ENCODE measurements at places on chromosomes 5 and 9.

DNA sequence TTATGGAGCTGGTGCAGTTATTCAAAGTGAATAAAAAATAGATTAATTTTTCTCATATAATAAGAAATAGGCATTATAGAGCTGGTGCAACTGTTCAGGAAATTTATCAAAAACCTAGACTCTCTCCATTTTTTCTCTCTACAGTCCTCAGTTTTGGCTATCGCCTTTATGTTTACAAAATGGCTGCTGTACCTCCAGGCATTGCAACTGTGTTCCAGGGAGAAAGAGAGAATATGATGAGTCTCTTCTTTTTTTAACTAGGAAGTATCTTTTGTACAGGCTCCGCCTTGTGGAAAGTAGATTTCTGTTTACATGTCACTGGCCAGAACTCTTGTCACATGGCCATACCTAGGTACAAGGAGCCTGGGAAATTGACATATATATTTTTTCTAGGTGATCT lies 3.1 kb upstream of the TGFBR1 start:
- no peak for DNase-seq

- no peak for DNase-seq
These were observed 156.1 kb upstream of the GHR start for GRCh38 chr5:42267091-42267490.

DNA sequence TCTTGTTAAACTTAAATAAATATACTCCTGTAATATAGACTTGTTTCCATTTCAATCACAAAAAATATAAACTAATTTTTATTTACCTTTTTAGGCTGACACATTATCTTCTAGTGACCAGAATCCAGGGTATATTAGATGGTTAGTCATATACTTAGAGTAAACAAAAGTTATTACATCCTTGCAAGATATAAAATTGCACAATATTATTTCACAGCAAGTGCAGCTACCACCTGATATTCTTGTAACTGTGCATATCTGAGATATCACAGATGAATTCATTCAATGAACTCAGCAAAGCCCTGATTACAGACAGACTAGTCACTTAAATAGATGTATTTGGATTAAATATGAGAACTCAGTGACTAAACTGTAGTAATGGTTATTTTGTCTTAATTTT lies 25.6 kb upstream of the ARRDC3 start:
- no peak for DNase-seq

DNA sequence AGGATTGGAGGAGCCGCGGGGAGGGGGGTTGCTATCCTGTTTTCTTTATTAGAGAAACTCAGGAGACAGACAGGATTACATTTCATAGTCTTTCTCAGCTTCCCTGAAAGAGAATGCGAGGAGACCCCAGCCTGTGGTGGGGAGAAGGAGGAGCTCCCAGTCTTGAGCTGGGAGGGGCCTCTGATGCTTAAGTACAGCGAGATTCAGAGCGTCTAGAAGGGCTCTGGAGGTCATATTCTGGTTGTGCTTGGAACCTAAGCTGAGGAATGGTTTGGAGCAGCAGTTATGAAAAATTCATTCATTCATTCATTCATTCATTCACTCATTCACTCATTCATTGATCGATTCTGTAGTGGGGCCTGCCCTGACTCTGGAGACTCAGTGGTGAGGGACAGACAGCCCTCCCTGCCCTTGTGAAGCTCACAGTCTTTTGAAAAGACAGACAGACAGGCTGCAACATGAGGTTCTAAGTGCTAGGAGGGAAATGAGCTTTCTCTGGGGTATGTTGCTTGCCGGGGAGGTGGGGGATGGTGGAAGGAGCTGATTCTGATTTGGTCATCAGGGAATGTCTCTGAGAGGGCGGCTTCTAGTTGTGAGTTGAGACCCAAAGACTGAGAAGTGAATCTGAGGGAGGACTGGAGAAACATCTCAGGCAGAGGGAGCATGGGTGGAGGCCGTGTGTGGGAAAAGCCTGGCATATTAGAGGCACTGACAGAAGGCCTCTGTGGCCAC lies 2.5 kb upstream of the SPRY4 start:
- DNase-seq, result no peak

GRCh38 chr9:96293498-96294158 lies 8.3 kb downstream of the HSD17B3 start:
- no peak for DNase-seq

GRCh38 chr5:90134381-90134780 lies 275.2 kb downstream of the CETN3 start:
- DNase-seq, result no peak

DNA sequence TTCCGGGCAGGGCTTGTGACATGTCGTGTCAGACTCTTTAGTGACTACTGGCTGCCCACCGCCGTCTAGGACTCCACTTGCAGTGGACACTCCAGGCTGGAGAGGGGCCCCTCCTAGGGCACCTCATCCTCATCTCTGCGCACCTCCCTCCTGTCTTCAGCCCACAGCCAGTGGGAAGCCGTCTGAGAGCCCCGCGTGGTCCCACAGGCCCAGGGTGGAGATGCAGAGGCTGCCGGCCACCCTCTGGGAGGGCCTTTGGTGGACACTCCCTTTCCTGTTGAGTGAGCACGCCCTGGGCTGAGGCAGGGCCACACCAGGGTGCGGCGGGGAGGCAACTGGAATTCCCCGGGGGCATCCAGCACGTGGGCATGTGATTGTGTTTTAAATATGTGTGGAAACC lies 80.5 kb downstream of the IRX2 start:
- DNase-seq, result no peak

DNA sequence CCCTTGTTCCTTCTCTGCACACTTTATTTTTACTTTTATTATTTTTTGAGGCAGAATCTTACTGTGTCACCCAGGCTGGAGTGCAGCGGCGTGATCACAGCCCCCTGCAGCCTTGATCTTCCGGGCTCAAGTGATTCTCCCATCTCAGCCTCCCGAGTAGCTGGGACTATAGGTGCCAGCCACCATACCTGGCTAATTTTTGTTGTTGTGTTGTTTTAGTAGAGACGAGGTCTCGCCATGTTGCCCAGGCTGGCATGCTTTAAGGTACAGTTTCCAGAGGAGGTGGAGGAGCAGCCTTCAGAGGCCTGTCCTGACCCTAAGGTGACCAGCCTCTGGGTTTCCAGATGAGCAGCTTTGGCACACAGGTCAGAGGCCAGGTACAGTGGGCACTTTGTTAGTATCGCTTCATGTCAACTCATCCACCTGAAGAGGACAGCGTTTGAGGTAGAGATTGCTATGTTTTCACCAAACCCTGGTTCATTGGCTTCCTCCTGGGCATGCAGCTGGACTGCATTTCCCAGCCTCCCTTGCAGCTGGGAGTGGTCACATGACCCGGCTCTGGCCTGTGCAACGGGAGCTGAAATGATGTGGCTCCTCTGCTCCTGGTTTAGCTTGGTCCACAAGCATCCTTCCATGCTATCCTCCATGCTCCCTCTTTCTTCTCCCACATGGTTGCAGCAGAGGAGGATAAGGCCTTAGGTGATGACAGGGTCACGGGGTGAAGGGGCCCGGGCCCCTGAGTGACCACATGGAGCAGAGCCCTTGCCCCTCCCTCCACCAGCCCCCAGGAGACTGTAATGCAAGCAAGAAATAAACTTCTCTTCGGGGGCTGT lies 139.3 kb upstream of the IER5L start:
- DNase-seq, result no peak

- DNase-seq, result no peak
These were observed 102.2 kb downstream of the DEPDC1B start for GRCh38 chr5:60597572-60598320.

DNA sequence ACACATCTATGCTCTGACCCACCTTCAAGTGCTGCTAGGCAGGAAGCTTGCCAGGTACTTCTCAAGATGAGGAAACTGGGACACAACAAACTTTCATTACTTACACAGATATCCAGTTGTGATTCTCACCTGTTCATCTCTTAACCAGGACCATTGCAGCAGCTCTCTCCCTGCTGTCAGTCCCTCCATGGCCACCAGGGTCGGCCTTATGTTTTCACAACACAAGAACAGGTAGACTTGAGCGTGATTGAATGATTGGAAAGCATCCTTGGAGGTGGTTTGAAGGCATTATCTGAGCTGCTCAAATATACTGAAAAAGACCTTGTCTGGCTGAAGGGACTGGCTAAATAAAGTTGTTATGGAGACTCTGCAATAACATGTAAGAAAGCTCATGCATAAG lies 94.4 kb downstream of the MTREX start:
- DNase-seq, result no peak

Measured in activated T-helper 1 cell treated with Interleukin-2 at 50 U/mL for 16 hours (primary cell).